HFFc6 (cell line): ENCODE measurements at places on chromosomes 6 and 20. TPM values are rescaled to one million over a fixed set of nuclear protein-coding genes. Genes with fewer than 3 reads are reported as not detected.

The PRRT1 gene
- total RNA-seq: 3.7 to 5.8 TPM (median 4.4 TPM) in 3 replicates

The GNMT gene
- 0.18 TPM in 1 of 3 replicates, not detected in the others for total RNA-seq

The TDRD6 gene
- total RNA-seq: not detected in 3 replicates

The CLDN20 gene
- not detected in 3 replicates for total RNA-seq

The DAAM2 gene
- 2.3 to 9.1 TPM (median 3.1 TPM) in 3 replicates for total RNA-seq

The CPXM1 gene
- total RNA-seq: not detected in 3 replicates

The ZNF334 gene
- total RNA-seq: 1.3 to 1.6 TPM (median 1.5 TPM) in 3 replicates

The SAPCD1 gene
- 1.2 to 1.7 TPM (median 1.4 TPM) in 3 replicates for total RNA-seq

The MARCKS gene
- 170 to 199 TPM (median 179 TPM) in 3 replicates for total RNA-seq

The PBOV1 gene
- not detected in 3 replicates for total RNA-seq

The GPSM3 gene
- total RNA-seq: 4.0 to 6.9 TPM (median 4.2 TPM) in 3 replicates

The TAAR8 gene
- total RNA-seq: not detected in 3 replicates

The CUL7 gene
- total RNA-seq: 38.9 to 50.3 TPM (median 42.3 TPM) in 3 replicates

The SRSF12 gene
- not detected in 3 replicates for total RNA-seq

The PSMB8 gene
- 20.4 to 40.2 TPM (median 27.0 TPM) in 3 replicates for total RNA-seq

The ELOVL4 gene
- total RNA-seq: 5.7 to 6.2 TPM (median 6.0 TPM) in 3 replicates

The ESR1 gene
- total RNA-seq: 0.63 TPM in 1 of 3 replicates, not detected in the others

The ETV7 gene
- 0.13 to 0.32 TPM (median 0.21 TPM) in 3 replicates for total RNA-seq

The TULP1 gene
- not detected in 3 replicates for total RNA-seq

The CCDC170 gene
- 0.32 to 0.34 TPM (median 0.33 TPM) in 3 replicates for total RNA-seq

The JPH2 gene
- 9.8 and 14.4 TPM in 2 replicates for total RNA-seq

The ADGRB3 gene
- total RNA-seq: 0.05 TPM in 1 of 3 replicates, not detected in the others

The FAM217A gene
- total RNA-seq: not detected in 3 replicates
